ENCODE measurements at places on chromosomes 7 and 10.
A peak's percentile ranks its signal among the peaks of the same experiment; 100 is the strongest.

- DNase-seq, result no peak
These were observed 699.1 kb downstream of the NRG3 start for GRCh38 chr10:82574081-82574480.

DNA sequence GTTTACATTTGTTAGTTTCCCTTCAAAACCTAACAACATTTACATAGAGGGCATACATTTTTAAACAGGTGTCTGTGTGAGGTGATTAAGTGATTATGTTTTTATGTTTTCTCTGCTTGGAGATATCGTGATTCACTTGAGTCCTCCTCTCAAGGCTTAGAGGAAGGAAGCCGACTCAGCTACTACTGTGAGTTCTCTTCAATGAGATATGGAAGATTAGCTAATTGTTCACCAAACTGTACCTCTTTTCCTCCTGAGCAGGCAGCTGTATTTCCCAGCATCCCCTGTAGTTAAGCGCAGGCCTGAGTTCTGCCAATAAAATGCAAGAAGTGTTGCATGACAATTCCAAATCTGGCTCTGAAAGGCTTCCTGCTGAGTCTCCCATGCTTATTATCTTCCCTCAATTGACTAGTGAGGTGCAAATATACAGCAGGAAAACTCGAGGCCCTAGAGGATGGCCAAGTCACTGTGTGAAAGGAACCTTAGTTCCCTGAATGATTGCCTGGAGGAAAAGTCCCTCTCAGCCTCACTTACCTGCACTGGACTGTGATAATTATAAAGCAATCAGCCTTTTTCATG is 528.7 kb downstream of the GRM8 start:
- no peak for DNase-seq

DNA sequence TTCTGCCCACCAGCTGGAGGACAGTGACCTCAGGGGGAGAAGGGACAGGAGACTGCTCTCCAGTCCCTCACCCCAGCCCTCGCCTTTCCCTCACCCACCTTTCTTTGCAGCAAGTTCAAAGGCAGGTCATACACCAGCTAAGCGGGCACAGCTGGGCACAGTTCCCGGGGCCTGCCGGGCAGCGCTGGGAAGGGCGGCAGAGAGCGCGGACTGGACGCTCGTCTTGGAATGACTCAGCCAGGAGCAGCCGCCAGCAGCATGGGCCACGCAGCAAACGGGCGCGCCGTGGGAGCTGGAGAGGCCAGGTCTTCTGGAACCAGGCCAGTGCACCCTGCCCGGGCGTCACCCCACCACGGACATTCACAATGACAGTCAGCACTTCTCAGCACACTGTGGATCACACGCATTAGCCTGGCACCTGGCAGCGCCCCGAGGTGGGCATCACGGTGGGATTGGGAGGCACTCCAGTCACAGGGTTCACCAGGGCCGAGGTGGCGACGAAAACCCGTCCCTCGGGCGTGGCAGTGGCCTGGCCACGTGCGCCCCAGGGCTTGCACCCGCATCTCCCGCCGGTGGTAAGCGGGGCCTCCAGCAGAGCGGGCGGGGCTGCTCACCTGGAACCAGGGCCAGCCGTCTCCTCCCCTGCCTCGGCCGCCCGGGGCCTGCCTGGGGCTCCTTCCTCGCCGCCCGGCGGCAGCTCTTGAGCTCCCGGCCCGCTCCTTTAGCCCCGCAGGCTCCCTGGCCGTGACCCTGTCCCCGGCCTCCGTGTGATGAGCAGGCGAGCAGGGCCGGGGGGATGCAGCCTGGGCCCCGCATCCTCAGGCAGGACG is 29.0 kb upstream of the WDFY4 start:
- no peak for DNase-seq

DNA sequence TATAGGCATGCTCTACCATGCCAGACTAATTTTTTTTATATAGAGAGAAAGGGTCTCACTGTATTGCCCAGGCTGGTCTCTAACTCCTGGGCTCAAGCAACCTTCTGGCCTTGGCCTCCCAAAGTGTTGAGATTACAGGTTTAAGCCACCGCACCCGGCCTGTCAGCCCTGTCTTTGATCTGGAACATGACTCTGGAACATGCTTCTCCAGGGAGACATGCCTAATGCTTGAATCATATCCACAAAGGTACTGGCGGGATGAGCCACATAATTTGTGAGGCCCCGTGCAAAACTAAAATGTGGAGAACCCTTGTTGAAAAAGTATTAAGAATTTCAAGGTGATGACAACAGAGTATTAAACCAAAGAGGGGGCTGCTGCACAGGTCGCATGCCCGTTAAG is 282.8 kb downstream of the ARHGAP12 start:
- DNase-seq, result no peak

DNA sequence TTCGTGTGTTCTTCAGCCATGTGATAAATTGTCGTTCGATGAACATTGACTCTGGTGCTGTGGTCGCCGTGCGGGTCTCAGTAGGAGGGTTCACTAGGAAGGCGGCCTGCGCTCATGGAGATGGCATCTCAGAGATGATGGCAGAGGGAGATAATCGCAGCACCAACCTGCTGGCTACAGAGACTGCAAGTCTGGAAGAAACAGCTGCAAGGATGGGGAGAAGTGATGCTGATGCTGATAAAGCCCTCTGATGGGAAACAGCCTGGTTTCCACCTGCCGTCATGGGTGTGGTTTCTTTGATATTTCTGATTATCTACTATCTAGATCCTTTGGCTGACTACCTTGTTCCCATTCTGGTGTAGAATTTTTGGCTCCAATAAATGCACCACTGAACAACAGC is 130.5 kb upstream of the ANKRD30A start:
- no peak for DNase-seq

GRCh38 chr7:111030336-111030735 is 60.6 kb upstream of the LRRN3 start:
- no peak for DNase-seq

GRCh38 chr10:95242581-95243317 is 48.1 kb downstream of the PDLIM1 start:
- DNase-seq, result no peak

GRCh38 chr10:133422807-133423771 is 1.3 kb downstream of the SPRN start:
- no peak for DNase-seq

- DNase-seq, result no peak
These were observed 8.2 kb downstream of the MAT1A start for GRCh38 chr10:80281292-80281691.

DNA sequence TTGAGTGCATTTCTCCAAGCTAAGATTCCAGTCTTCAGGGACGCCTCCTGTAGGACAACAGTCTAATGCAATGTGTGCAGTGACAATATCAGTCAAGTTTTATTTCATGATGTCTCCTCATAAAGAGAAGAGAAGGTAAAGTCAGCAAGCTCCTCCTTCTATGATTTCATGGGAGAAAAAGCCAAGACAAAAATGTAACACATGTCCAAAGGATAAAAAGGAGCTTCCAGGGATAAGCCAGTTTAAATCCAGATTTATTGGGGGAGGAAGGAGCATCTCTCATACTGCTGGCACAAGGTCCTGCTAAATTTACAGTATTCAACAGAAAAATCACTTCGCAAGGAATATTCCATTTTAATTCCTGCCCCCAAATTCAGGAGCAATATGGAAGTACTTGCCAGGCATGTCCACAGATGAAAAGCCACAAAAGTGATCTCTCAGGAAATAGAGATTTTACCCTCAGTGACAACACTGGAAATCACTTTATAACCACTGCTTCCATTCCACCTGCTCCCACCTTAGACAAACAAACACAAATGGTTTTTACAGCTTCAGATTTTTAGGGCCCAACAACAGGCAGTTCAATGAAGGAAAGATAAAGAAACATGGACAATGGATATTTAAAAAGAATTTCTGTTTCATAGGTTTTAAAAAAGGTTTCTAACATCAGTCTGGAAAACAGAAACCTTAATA is 677.5 kb upstream of the C7orf33 start:
- DNase-seq, result peak; percentile 3

DNA sequence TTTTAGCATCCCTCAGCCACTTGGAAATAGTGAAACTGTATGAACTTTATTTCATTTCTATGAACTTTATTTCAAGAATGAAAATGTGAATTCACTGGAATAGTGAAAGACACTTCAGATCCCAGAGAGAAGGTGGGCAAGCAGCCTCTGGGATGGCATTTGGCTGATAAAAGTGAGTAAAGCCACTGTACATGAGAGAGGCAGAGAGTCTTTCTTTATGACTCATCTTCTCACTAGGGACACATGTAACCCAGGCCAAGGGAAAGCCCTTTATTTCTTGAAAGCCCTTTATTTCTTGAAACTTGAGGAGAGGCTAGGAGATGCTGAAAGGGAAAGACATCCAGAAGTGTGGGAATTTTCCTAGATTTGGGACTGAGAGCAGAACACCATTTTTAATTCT is 148.9 kb upstream of the SMIM30 start:
- DNase-seq, result no peak

DNA sequence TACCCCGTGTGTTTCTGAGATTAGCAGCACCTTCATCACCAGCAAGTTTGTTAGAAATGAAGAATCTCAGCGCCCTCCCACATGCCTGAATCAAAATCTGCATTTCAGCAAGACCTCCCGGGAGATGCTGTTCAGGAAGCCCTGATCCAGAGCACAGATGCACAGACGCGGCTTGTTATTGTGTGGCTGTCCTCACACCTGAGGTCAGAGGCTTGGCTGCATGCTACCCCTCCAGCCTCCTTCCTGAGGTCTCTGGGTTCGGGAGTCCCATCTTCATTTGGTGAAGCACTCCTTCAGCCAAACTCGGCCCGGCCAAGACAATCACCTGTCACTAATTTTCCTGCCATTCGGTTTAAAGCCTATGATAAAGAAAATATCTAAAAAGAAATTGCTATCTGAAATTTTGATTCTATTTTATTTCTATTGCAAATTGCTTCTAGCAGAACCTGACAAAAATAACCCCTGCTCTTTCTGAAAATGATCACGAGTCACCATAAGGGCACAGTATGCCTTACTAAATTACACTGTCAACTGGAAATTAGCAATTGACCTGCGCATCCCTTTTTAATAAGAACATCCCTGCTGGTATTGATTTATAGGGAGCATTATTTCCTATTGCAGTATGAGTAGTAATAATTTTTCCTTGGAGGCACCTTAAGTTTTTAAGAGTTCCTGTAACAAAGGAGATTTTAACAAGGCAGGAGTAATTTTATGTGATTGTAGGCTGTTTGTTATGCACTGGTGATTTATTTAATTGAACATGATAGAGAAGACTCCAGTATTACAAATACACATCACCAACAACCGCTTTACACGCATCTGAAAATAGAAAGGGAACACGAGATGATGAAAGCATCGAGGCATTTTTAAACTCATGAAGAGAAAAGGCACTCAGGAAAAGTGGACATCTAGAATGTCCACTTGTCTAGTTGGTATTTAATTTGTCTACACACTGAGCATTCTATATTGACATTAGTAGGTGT is 49.5 kb downstream of the VSTM2A start:
- DNase-seq, result no peak

DNA sequence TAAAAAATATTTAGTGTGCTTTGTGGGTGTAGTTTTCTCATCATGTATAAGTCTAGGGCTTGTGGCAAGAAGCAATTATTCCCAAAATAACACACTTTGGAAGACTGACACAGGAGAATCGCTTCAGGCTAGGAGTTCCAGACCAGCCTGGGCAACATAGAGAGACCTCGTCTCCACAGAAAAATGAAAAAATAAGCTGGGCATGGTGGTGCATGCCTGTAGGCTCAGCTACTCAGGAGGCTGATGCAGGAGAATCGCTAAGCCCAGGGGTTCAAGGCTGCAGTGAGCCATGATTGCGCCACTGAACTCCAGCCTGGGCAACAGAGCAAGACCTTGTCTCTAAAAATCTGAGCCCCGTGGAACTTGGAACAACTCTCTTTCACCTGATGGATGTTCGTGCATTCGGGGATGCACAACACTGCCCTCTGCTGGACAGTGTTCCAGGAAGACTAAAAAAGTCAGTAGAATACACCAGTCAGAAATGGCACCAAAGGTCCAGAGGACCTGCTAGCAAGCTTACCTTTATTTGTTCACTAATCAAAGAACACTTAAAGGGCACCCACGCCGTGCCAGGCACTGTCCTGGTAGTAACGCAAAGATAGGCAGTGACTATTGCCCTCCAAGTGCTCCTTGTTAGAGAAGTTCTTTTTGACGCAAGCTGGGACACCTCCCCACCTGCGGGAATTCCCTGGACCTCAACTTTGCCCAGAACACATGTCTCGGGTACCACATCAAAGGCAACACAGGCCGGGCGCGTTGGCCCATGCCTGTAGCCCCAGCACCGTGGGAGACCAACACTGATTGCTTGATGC is 81.9 kb upstream of the CALN1 start:
- DNase-seq, result peak; percentile 54

DNA sequence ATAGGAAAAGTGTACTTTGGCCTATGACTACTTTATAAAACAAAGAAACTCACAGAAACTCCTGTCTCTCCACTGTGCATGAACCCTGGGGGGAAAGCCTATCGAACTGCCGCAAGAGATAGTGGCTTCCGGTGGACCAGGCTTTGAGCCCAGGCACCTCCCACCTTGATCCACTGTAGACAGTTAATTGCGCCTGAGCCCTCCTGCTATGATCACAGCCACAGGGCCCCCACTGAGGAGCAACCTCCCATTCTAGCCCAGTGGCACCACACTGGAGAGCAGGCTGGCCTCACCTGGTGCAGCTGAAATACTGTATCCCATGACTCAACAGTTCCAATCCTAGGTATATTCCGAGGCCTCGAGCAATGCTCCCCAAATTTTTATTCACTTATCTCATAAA is 98.8 kb downstream of the COBL start:
- no peak for DNase-seq

DNA sequence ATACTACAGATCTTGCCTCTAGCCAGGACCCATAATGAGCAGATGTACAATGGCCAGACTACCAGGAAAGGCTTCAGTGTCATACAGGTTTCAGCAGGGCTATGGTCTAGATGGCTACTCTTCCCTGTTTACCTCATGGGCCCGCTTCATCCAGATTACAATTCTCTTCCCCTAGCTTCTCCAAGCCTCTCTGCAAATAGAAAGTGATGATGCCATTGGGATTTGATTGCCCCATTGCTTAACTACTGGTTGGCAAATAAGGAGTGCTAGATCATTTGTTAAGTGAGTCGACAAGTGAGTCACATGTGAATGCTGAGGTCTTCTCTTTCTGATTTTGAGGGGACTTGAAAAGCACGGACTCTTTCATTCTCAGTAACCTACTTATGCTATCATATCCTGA is 361.5 kb upstream of the LRRTM3 start:
- DNase-seq, result no peak

DNA sequence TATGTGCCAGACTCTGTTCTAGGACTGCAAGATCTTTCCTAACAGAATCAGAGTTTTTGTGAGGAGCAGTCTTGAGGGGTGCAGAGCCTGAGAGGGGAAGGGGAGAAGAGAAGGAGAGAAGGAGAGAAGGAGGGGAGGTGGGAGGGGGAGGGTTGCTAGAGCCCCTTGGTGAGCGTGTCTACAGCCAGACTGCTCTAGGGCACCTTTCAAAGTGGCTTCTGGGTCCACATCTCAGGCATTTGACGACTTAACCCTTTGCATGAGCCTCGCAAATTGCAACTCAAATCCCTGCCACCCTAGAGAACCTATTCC is 31.1 kb upstream of the LEP start:
- no peak for DNase-seq

GRCh38 chr7:36637417-36637816 is 86.9 kb downstream of the AOAH start:
- DNase-seq, result no peak

DNA sequence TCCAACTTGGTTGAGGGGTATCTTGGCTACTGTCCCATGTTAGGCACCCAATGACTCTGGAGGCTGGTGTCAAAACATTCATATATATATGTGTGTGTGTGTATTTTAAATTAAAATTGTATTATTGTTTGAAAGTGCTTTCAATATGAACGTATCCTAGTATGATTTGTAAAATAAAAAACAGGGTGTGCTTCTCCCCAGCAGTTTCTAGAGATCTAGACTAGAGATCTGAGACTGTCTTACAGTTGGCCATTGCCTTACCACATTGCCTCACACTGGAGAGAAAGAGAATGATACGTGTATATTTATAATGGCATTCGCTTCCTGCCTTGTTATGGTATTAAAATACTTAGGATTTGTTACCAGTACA is 1.2 kb downstream of the BAG3 start:
- peak; percentile 63 for DNase-seq
